Left ventricle myocardium inferior (tissue), 1 donor: ENCODE measurements at places on chromosomes 5 and 9.
A peak's percentile ranks its signal among the peaks of the same experiment; 100 is the strongest.

DNA sequence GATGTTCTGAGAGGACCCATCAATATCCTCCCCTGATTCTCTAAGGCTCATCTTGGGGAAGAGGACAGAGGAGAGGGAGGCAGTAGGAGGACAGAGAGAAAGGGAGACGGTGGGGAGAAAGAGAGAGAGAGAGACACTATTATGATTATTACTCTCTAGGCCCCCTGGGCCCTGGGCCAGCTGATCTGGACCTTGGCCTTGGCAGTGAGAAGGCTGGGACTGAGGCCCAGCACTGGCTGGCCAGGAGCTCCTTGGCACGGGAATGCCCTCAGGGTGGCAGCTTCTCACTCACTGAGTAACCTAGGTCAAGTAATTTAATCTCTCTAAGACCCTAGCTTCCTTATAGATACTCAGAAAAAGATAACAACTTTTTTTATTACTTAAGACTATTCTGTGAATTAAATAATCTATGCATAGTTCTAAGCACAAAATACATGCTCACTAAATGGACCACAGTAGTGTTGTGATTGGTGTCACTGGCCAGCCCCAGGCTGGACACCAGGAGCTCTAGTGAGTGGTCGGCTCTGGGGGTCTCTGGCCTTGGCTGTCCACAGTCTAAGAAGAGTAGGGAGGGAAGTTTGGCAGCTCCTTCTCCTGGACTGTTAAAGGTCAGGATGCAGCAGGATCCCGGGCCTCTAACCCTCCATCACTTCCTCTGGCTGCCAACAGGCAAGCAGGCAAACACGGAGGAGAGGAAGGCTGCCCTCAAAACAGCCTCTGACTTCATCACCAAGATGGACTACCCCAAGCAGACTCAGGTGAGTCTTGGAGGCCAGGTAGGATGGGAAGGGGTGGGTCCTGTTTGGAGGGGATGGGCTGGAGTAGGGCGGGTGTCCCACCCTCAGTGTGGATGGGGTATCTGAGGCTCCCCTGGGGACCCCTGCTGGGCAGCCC, 50.0 kb downstream of the GSN start:
- DNase-seq = peak; percentile 71

- DNase-seq = no peak
Observed at GRCh38 chr5:26761045-26761444, 277.3 kb downstream of the CDH9 start.

DNA sequence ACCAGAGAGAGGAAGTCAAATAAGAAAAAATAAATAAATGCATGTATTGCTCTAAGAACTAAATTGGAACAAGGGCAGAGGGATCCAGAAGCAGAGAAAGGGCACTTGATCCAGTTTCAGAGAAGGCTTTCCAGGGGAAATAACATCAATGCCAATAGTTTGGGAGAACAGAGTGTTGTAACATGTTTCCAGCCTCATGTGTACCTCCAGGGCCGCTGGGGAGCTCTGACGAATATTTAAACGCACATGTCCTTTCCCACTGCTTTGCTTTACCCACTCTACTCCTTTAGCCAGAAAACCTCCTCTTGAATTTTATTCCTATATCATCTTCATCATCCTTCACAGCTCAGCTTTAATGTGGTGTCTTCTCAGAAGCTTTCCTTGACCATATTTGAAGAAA, 233.7 kb downstream of the ENC1 start:
- DNase-seq = no peak

DNA sequence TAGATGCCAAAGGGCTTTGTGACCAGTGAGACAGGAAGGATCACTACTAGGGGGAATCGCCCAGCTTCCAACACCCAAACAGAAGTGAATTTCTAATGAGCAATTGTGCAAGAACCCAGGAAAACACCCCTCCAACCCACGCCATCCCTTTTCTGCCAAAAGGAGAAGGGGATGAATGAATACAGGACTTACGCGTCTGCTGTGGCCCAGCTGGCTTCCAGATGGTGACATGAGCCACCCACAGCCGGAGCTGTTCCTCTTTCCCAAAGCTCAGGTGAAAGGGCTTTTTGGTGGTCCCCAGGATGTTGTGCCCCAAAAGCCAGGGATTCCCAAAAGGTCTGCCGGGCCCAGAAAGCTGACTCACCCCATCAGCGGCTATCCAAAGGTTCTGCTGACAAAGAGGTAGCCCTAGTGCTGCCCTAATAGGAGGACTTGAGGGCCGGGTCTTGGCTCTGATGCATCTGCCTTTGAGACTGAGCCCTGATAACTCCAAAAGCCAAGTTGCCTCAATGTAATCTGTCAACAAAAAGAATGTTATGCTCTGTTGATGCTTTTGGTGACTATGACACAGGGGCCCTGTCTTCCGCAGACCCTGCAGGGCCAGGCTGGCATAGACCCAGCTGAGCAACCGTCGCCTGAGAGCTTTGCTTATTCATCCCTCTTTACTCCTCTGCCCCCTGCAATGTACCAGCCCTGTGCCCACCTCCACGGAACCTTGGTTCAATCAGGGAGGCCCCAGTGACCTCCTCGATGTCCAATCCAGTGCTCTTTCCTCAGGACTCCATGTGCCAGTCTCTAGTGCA, 14.5 kb downstream of the GSN start:
- DNase-seq = peak; percentile 75

- no peak for DNase-seq
Observed at GRCh38 chr9:83724436-83724835, 16.7 kb upstream of the UBQLN1 start.
